ENCODE measurements at places on chromosomes 11 and 22. TPM values are rescaled to one million over a fixed set of nuclear protein-coding genes. Genes with fewer than 3 reads are reported as not detected.

DNA sequence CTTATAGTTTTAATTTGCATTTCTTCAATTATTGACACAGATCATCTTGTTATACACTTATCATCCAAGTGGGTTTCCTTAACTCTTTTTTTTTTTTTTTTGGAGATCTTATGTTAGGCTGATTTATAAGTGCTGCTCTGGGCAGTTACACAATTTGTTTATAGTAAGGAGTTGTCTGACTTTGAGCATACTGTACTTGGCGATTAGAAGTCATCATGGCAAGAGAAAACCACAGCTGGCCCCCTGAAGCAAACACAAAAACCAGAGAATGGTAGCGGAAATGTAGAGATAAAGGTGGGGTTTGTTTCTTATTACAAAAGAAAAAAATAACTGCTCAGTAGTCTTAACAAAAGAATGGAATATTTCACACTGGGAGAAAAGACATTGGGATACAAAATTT, 292.6 kb downstream of the SWAP70 start:
- DNase-seq, result no peak
- peaks cover 6% of the 10 kb centered on the region for H3K4me1 ChIP-seq
- peaks cover 25% of the 10 kb centered on the region for H3K36me3 ChIP-seq
- H3K4me3 ChIP-seq, result no peak overlapping the region
- no peaks in the 10 kb centered on the region for H3K27me3 ChIP-seq
- H3K27ac ChIP-seq, result no peak overlapping the region

- no peak overlapping the region for H3K4me3 ChIP-seq
- H3K27ac ChIP-seq, result no peak overlapping the region
Measured at GRCh38 chr22:33640900-33641299, 279.4 kb downstream of the LARGE1 start.

DNA sequence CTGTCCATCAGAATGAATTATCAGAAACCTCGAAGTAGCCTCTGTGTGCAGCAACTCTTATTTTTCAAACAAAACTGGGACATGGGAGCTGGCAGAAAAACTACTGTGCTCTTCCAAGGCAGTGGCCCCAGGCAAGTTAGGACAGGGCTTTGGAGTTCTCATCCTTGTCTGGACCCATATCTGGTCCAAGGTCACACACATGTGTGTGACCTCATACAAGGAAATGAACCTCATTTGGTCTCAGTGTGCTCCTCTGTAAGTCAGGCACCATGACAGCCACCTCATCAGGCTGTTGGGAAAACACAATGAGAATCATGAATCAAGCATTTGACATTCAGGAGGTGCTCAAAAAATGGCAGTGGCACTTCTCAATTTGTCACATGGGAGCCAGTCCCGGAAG, 25.8 kb downstream of the LARGE1 start:
- no peak overlapping the region for H3K4me3 ChIP-seq
- DNase-seq, result no peak
- H3K36me3 ChIP-seq, result peaks cover 12% of the 10 kb centered on the region
- no peaks in the 10 kb centered on the region for H3K27me3 ChIP-seq

DNA sequence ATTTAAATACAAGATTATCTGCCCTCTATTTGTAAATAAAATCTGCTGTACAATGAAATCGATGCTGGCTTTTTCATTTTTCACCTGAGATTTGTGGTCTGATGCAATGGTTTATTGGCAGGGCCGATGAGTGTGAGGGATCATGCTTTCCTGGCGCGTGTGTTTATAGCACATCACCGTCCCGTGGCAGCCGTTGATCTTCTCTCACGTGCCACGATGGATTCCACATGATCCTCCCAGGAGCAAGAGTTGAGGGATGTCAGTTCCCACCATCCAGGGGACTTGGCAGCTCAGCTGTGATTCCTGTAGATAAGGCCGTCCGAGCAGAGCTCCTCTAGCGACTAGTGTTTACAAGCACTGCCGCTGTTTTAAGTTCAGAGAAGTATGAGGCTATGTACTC, 213.7 kb downstream of the TBC1D22A start:
- no peak overlapping the region for H3K4me3 ChIP-seq
- DNase-seq, result no peak

- H3K36me3 ChIP-seq, result no peaks in the 10 kb centered on the region
- H3K4me1 ChIP-seq, result peaks cover 46% of the 10 kb centered on the region
- no peak overlapping the region for H3K27ac ChIP-seq
Measured at GRCh38 chr11:61694946-61695706, 14.9 kb downstream of the DAGLA start.

DNA sequence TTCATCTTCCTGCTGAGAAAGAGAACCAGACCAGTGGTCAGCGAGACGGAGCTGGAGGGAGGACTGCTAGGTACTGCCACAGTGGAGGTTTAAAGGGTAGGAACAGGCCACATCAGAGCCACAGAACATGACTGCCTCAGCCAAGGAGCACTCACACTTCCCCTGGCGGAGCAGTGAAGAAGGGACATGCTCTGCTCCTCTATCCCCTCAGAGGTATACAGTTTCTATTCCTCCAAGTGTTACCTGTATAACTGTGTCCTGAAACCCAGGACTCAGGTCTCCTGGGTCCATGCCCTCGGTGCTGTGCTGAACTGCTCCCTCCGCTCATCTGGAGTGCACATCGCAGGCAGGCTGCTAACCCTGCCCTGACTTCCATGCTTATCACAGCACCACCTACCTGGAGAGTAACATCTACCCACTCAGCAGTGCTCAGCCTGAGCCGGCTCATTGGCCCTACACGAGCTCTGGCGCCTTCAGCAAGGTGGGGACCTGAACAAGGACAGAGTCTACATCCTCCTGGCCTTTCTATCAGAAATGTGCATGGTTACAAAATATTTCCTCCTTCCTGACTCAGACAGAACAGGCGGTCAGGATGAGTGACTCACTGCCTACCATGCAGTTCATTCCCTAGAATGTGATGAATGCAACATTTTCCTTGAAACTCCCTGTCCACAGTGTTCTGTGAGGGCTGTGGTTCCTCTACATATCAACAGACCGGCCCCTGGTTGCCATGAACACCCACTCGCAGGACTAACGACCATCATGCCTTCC, 52.9 kb downstream of the C11orf58 start:
- no peaks in the 10 kb centered on the region for H3K27me3 ChIP-seq
- DNase-seq, result no peak
- no peak overlapping the region for H3K4me3 ChIP-seq
- H3K4me1 ChIP-seq, result no peaks in the 10 kb centered on the region
- H3K27ac ChIP-seq, result no peak overlapping the region

DNA sequence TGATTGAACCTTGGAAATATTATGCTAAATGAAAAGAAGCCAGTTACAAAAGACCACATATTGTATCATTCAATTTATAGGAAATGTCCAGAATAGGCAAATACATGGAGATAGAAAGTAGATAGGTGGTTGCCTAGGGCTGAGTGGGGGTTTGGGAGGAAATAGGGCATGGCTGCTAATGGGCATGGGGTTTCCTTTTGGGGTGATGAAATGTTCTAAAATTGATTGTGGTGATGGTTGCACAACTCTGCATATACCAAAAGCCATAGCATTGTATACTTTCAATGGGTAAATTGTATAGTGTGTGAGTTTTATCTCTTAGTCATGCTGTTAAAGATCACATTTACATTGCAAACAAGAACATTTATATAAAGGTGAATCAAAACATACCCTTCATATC, 48.7 kb downstream of the LDLRAD3 start:
- no peak overlapping the region for H3K27ac ChIP-seq
- no peak overlapping the region for H3K4me3 ChIP-seq

DNA sequence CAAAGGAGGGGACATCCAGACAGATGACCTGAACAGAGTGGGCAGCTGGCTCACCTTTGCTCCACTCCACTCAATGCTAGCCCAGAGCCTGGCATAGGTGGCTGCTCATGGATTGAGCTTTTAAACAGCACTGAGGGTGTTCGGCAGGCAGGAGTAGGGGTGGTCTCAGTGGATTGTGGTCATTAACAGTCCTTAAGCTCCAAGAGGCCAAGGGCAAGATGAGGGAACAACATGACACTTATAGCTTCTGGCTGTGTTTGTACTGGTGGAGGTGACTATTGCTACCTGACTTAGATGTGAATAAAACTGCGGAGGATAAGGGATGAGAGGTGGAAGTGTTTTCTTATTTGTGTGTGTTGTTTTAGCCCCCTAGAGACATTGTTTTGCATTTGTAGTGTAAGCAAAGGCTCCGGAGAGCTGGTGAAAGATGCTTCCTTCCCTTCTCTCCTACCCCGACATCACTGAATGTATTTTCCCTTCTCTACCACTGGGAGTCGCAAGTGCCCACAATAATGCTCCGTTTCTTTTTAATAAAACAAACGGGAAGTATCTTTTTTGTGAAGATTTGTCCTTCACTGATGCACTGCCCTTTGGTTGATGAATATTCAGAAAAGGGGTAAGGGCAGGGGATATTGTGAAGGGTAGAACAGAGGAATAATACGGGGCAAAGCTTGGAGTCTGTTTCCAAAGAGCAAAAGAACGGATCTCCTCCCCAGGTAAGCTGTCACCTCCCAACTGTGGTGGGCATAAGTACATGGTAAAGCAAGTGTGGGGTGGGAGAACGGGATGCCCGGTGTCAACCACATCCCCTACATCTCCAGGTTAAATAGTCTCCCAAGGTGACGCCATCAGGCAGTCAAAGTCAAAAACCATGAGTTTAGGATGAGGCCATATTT, 27.5 kb upstream of the MTNR1B start:
- no peak overlapping the region for H3K27ac ChIP-seq
- H3K27me3 ChIP-seq, result no peaks in the 10 kb centered on the region
- peaks cover 19% of the 10 kb centered on the region for H3K36me3 ChIP-seq
- peaks cover 6% of the 10 kb centered on the region for H3K4me1 ChIP-seq
- H3K4me3 ChIP-seq, result no peak overlapping the region
- DNase-seq, result no peak

DNA sequence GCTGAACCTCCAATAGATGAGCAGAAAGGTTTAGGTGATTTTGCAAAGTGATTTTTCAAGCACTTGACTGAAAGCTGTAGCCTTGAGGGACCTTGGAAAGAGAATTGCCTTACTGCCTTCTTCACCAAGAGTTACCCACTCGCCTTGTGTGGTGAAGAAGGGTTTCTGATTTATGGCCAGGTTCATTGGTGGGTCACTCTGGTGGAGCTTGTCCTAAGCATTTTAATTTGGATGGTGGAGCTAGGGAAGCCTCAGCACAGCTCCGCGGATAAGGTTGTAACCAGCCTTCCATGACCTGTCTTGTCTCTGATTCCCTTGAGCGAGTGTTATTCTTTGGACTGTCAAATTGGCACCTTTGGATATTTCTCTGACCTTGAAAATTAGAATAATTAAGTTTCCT, 226.4 kb downstream of the FAT3 start:
- H3K27me3 ChIP-seq, result no peaks in the 10 kb centered on the region
- H3K4me3 ChIP-seq, result no peak overlapping the region
- H3K4me1 ChIP-seq, result peaks cover 30% of the 10 kb centered on the region
- DNase-seq, result no peak
- no peaks in the 10 kb centered on the region for H3K36me3 ChIP-seq
- H3K27ac ChIP-seq, result no peak overlapping the region

DNA sequence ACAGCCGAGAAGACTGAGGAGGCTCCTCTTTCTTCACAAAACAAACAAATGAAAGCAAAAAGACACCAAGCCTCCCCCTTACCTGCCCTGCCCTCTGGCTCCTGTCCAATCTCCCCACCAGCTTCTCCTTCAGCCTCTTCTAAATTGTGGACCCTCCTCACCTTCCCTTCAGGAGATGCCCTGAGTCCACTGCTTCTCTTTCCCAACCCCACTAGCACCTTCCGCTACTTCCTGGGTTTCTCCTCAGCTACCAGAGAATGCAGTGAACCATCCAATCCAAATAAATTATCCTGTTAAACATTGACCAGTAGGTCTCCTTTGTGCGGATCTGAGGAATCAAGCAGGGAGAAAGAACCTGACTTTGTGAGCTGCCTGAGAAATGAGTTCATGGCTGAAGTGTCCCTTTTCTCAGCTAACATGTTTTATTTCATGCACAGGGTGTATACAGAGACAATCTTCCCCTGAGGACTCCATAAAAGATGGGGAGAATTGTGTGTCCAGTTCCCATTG, 63.2 kb upstream of the VPREB1 start:
- H3K27me3 ChIP-seq, result peaks cover 100% of the 10 kb centered on the region
- H3K4me1 ChIP-seq, result peaks cover 7% of the 10 kb centered on the region
- H3K4me3 ChIP-seq, result no peak overlapping the region
- H3K27ac ChIP-seq, result no peak overlapping the region
- no peak for DNase-seq

DNA sequence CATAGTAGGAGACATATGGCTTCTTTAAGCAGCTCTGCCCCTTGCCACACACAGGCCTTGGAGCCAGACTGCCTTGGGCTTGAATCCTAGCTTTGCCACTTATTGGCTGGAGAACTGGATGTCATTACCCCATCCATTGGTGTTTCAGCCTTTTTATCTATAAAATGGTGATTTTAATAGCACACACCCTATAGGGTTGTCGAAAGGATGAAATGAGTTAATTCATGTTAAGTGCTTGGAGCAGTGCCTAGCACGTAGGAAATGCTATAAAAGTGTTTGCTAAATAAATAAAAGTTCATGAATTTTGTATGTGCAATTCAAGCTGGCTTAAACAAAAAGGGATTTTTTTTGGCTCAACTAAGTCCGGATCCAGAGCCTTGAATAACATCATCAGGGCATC, 120.7 kb downstream of the TIMP3 start:
- no peak for DNase-seq
- no peak overlapping the region for H3K4me3 ChIP-seq
- peaks cover 6% of the 10 kb centered on the region for H3K4me1 ChIP-seq
- peaks cover 2% of the 10 kb centered on the region for H3K36me3 ChIP-seq
- H3K27ac ChIP-seq, result no peak overlapping the region
- no peaks in the 10 kb centered on the region for H3K27me3 ChIP-seq

GRCh38 chr11:102666331-102666957, 39.1 kb downstream of the MMP27 start:
- DNase-seq, result no peak
- no peak overlapping the region for H3K4me3 ChIP-seq
- H3K27ac ChIP-seq, result no peak overlapping the region
- peaks cover 14% of the 10 kb centered on the region for H3K4me1 ChIP-seq
- H3K36me3 ChIP-seq, result no peaks in the 10 kb centered on the region
- H3K27me3 ChIP-seq, result no peaks in the 10 kb centered on the region

DNA sequence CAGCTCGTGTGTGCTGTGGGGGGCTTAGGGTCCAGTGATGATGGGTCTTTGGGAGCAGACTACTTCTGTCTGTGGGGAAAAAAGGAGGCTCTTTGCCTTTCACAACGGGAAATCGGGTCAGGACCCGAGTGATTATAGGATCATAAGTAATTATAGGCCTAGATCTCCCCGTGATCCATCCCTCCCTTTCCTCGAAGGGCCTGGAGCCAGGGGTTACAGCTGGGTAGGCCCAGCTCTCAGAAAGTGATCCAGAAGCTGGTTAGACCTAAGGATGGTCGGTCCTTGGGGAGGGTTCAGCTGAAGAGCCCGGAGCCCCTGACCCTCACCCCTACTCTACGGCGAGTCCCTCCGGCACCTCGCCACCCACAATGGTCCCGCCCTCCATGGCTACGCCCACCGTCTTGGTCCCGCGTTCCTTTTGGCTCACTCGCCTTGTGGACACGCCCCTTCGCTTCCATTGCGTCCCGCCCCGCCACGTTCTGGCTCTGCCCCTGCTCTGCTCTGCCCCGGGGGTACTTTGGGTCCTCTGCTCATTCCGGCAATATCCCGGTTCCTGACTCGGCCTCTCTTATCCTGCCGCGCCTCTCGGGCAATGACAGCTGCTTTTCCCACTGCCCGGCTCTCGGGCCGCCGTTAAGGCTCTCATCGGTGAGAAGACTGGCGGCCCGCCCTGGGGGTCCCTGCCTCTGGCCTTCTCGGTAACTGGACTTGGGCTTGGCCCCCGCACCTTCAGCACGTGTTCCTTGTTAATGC, 5.0 kb downstream of the IGSF22 start:
- peaks cover 10% of the 10 kb centered on the region for H3K4me1 ChIP-seq
- DNase-seq, result peak; percentile 96
- peaks cover 53% of the 10 kb centered on the region for H3K27me3 ChIP-seq
- peak overlapping the region; percentile 82 for H3K4me3 ChIP-seq
- no peaks in the 10 kb centered on the region for H3K36me3 ChIP-seq

SEZ6L gene
- total RNA-seq, result 0.57 TPM

TIGD3 gene
- 1.9 TPM for total RNA-seq

ASCL2 gene
- 0.24 TPM for total RNA-seq

Data from WTC11 (cell line).